ENCODE measurements at places on chromosomes 16 and 17.

DNA sequence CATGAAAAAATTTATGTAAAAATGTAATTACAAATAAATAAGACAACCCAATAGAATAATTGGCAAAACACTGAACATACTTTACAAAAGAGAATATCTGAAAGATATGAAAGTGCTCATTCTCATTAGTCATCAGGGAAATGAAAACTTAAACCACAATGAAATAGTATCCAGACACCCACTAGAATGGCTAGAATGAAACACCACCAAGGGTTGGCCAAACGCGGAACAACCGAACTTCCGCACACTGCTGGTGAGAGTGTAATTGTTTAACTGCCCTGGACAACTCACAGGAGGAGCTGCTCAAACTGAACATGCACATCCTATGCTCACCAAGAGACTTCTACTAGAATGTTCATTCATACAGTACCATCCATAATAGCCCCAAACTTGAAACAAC is 5.8 kb upstream of the ZDHHC7 start:
- no peak for DNase-seq

DNA sequence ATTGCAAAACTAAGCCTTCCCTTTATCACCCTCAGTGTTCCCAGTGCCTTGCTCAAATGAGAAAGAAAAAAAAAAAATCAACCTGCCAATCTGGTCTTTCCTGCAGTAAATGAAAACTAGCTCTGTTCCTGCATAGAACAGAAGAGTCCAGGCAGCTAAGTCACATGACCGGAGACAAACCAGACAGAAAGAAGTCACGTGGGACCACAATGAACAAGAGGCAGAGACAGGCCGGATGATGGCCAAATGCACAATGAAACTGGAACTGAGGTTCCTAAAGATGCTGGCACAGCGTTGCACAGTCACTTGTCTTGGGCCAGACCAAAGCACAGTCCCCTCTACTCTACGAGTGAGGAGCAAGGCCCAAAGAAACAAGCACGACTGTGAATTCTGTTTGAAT is 172.5 kb downstream of the GRIN2A start:
- DNase-seq, result no peak

GRCh38 chr17:13480877-13481276 is 120.9 kb downstream of the HS3ST3A1 start:
- DNase-seq, result no peak

GRCh38 chr16:4936991-4937781 is at the start of gene PPL:
TSS of gene PPL (minus strand) at chr16:4937148. CDS start at chr16:4937045, 103 bp downstream.
- DNase-seq, result peak; percentile 94

DNA sequence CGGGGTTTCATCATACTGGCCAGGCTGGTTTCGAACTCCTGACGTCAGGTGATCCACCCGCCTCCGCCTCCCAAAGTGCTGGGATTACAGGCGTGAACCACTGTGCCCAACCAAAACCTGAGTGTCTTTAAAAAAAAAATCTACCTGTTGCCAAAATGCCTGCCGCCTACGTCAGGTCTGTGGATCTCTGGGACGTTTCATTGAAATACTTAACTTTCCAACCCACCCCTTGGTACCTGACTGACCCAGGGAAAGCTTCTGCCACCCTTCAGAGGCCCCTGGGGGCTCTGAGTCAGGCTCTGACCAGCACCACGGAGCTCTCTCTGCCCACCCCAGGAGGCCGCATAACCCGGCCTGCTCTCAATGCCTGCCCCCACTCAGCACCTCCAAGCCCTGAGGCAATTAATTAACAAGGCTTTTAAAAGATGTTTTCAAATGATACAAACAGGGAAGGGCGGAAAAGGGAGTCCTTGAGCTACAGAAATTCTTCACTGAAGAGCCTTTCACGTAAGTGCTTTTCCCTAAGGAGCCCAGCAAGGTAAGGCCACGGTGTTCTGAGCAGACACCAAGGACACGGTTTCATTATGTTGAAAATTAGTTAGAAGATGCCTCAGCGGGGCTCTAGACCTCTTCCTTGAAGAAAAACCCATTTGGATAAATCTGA is 29.3 kb upstream of the GSG1L start:
- peak; percentile 56 for DNase-seq

GRCh38 chr17:1724869-1725641 is 551 bp downstream of the WDR81 start:
- peak; percentile 70 for DNase-seq

DNA sequence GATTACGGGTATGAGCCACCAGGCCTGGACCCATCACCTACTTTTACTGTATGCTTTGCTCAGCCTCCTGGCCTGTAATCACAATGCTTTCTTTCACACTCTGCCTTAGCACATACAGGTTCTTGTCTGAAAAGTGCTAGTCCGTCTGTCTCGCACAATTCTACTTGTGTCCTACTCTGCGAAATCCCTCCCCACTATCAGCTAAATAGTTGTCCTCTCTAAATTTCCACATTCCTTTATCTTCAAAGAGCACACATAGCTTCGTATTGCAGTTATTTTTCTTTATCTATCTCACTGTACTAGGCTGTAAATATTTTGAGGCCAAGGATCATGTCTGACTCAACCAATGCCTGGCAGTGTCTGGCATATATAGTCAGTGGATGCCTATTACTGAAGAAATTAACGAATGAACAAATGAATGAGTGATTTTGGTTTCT is 38.5 kb upstream of the ETV4 start:
- no peak for DNase-seq

GRCh38 chr16:57668630-57669475 is 747 bp downstream of the ADGRG3 start:
- DNase-seq, result no peak

DNA sequence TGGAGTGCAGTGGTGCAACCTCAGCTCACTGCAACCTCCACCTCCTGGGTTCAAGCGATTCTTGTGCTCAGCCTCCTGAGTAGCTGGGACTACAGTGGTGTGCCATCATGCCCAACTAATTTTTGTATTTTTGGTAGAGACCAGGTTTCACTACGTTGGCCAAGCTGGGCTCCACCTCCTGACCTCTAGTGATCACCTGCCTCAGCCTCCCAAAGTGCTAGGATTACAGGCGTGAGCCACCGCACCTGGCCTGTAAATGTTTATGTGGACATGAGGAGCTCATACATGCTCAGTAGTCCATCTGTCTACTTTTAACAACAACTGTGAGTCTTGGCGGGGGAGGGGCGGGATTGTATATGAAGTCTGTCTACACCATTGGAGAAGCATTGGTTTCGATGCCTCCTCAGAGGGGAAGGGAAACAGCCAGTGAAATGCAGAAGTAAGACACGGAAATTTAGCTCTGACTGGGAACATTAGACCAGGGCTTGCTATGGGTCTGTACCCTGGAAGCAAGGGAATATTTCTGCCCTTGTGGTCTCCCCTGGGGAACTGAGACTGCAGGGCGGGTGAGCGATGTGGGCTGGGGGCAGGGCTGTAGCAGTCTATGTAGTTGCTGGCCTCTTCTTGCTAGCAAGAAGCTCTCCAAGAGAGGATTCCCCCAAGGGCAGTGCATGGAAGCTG is 9.3 kb downstream of the NUBP1 start:
- no peak for DNase-seq

DNA sequence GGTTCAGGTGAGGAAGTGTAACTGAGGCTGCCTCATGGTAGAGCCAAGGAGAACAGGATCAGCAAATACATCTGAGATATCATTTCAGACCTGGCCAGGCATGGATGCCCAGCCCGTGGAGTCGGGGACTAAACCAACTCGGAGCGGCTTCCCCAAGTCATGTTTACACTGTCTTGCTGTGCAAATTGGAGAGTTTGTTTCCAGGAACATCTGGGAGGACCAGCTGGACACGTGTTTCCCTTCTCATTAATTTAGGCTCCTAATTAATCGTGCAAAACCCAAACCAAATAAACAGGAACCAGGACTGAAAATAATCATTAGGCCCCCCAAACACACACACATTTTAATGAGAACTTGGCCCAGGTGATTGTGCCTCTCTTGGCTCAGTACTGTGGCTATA is 70.9 kb upstream of the SALL1 start:
- DNase-seq, result no peak

GRCh38 chr17:6536566-6537065 is 19.7 kb downstream of the PITPNM3 start:
- no peak for DNase-seq

GRCh38 chr17:28118362-28118761 is 75.9 kb downstream of the NLK start:
- DNase-seq, result no peak

GRCh38 chr17:4771519-4772234 is at the start of gene TM4SF5:
TSS of gene TM4SF5 (plus strand) at chr17:4771886. CDS start at chr17:4771923, 37 bp downstream.
- no peak for DNase-seq

GRCh38 chr17:81050645-81051625 is 16.0 kb downstream of the BAIAP2 start:
- DNase-seq, result no peak

GRCh38 chr16:67183-67791 is 5.1 kb downstream of the RHBDF1 start:
- DNase-seq, result no peak

GRCh38 chr17:74453665-74454196 is 12.7 kb upstream of the CD300A start:
- peak; percentile 100 for DNase-seq

- DNase-seq, result no peak
Observed at GRCh38 chr16:86578061-86578599, at the start of gene FOXL1. TSS of gene FOXL1 (plus strand) at chr16:86578549. CDS start at chr16:86578724, 175 bp downstream.

GRCh38 chr17:80382956-80383355 is 32.0 kb upstream of the ENDOV start:
- no peak for DNase-seq

DNA sequence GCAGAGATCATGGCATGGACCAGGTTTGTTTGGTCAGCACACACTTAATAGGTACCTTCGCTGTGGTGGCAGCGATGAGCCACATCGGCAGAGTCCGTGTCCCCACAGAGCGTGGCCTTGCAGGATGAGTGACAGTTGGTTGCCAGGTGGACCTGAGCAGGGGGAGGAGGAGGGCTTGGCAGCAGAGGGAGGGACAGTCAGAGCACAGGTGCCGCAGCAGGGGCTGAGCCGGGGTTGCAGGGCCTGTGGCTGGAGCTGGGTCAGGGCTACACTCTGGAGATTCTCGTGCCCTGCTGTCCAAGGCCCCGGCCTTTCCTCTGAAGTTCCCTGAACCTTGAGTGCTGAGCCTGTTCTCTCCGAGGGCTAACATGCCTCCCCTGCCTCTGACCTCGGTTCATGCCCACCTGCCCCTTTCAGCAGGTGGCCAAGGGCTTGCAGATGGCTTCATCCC is 24.8 kb downstream of the POLR3E start:
- no peak for DNase-seq

GRCh38 chr17:57662644-57663308 is 82.3 kb downstream of the CCDC182 start:
- peak; percentile 97 for DNase-seq

DNA sequence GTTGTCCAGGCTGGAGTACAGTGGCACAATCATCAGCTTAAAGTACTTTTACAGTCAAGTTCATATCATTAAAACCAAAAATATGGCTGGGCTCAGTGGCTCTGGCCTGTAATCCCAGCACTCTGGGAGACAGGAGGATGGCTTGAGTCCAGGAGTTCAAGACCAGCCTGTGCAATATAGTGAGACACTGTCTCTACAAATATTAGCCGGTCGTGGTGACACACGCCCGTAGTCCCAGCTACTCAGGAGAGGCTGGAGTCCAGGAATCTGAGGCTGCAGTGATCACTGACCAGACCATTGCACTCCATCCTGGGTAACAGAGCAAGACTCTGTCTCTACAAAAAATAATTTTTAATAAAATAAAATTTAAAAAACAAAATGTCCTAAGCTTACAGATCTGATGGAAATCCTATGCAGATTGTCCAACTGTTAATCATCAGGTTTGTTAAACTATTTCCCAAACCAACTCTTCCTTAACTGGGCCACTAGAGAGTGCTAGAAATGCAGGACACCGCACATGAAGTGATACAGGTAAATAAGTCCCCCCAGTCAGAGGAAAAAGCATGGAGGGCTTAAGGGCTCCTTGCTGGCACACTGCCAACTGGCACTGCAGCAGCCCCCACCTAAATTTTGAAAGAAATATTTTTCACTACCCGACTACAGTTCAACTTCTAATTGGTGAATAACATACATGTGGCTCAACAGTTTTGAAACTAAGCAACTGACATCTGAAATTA is 2.8 kb downstream of the USP22 start:
- DNase-seq, result no peak

DNA sequence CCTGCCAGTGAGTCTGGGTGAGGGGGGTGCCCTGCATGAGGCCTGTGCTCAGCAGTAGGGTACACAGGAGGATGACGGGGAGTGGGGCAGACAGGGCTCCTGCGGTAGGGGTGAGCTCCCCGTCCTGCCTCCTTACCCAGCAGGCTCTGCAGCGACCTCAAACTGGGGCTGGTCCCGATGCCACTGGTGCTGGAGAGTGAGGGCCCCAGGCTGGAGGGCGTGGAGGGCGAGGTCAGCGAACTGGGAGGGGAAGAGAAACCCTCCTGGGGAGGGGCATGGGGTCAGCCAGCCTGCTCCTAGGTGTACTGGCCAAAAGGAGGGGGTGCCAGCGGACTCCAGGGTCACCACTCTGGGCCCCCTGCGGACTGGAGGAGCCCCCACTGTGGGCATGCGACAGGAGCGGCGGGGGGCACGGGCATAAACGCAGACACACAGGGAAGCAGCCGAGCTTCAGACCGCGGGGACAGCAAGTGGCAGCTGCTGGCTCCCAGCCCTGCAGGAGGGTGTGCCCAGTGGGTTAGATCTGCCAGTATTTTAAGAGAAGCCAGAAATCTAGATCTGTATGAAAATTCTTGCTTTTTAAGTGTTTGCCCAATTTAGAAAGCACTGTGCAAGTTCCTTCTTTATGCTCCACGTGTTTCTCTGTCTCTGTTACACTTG is 9.0 kb upstream of the VASN start:
- no peak for DNase-seq

DNA sequence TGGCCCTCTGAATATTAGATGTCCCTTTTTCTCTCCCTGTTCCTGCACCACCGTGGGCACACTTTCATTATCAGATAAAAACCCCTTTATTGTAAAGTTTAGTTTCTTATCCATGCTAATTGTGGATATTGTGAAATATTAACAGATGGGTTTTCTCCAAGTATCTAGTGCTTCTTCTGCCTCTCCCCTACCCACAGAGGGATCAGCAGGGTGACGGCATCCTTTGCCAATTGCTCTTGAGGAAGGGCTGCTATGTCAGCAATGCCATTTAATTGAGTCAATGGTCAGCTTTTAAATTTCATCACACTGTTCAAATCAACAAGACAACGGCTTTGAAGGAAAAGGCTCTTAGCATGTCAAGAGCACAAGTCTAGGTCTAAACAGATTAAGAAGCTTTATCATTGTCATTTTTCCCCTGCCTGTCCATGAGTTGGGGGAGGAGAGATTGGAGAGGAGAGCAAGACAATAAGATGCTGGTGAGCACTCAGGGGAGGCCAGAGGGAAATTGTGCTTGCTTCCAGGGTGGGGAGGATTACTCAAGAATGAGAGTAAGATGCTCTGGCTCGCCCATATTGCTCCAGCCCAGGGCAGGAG is 443.0 kb upstream of the CCL2 start:
- no peak for DNase-seq

Data from iPS-NIHi11 (cell line).